Pericardium fibroblast (primary cell): ENCODE measurements at places on chromosomes 11 and 22. TPM values are rescaled to one million over a fixed set of nuclear protein-coding genes. Genes with fewer than 3 reads are reported as not detected.

DSCAML1 gene
- not detected in 2 replicates for total RNA-seq

FOXRED1 gene
- 7.2 and 16.0 TPM in 2 replicates for total RNA-seq

OR6A2 gene
- not detected in 2 replicates for total RNA-seq

HORMAD2 gene
- total RNA-seq, result not detected in 2 replicates

SMIM38 gene
- total RNA-seq, result 0.09 TPM in 1 of 2 replicates, not detected in the other

TRIM49 gene
- not detected in 2 replicates for total RNA-seq

SLC17A6 gene
- not detected in 2 replicates for total RNA-seq

SYT13 gene
- total RNA-seq, result not detected in 2 replicates

PHF21B gene
- total RNA-seq, result not detected in 2 replicates

OR51E2 gene
- total RNA-seq, result not detected in 2 replicates

RFPL1 gene
- not detected in 2 replicates for total RNA-seq

KRTAP5-11 gene
- not detected in 2 replicates for total RNA-seq

NAV2 gene
- total RNA-seq, result 10.7 and 10.9 TPM in 2 replicates

MUC5B gene
- total RNA-seq, result not detected in 2 replicates

MS4A6A gene
- total RNA-seq, result not detected in 2 replicates

SOX6 gene
- total RNA-seq, result 0.09 and 0.47 TPM in 2 replicates

OR10G6 gene
- not detected in 2 replicates for total RNA-seq

MED15 gene
- total RNA-seq, result 26.3 and 40.6 TPM in 2 replicates

CBLIF gene
- not detected in 2 replicates for total RNA-seq

TBCEL gene
- total RNA-seq, result 14.1 and 19.5 TPM in 2 replicates

RIMBP3C gene
- 1.1 and 1.3 TPM in 2 replicates for total RNA-seq

PTPRCAP gene
- 0.93 TPM in 1 of 2 replicates, not detected in the other for total RNA-seq

OR4D5 gene
- total RNA-seq, result not detected in 2 replicates

NXPE2 gene
- total RNA-seq, result 0.26 TPM in 1 of 2 replicates, not detected in the other

BTG4 gene
- not detected in 2 replicates for total RNA-seq
